ENCODE measurements at places on chromosomes 2 and 18. TPM values are rescaled to one million over a fixed set of nuclear protein-coding genes. Genes with fewer than 3 reads are reported as not detected.

CD8B2 gene
- not detected for total RNA-seq

SPDYA gene
- 0.28 TPM for total RNA-seq

LRP2 gene
- not detected for total RNA-seq

UGT1A8 gene
- total RNA-seq, result 0.37 TPM

SCN1A gene
- not detected for total RNA-seq

ACAA2 gene
- total RNA-seq, result 39.5 TPM

ACADL gene
- total RNA-seq, result 0.28 TPM

EPAS1 gene
- 155 TPM for total RNA-seq

PRKD3 gene
- total RNA-seq, result 22.5 TPM

RBM44 gene
- total RNA-seq, result 0.09 TPM

FAM110C gene
- total RNA-seq, result 12.9 TPM

ORC2 gene
- 9.2 TPM for total RNA-seq

VAMP5 gene
- total RNA-seq, result 1.9 TPM

RAB11FIP5 gene
- 25.2 TPM for total RNA-seq

DUSP2 gene
- total RNA-seq, result 6.5 TPM

ALPP gene
- total RNA-seq, result not detected

SERPINB13 gene
- total RNA-seq, result 44.9 TPM

ANKRD30B gene
- not detected for total RNA-seq

SPEG gene
- 7.5 TPM for total RNA-seq

VWA3B gene
- not detected for total RNA-seq

SERPINB10 gene
- total RNA-seq, result 0.28 TPM

GAD1 gene
- not detected for total RNA-seq

PCARE gene
- total RNA-seq, result not detected

TRIM43 gene
- not detected for total RNA-seq

GALNT13 gene
- total RNA-seq, result not detected

SRBD1 gene
- total RNA-seq, result 10.7 TPM

DCC gene
- not detected for total RNA-seq

GRHL1 gene
- total RNA-seq, result 33.9 TPM

CAD gene
- 51.4 TPM for total RNA-seq

SLC23A3 gene
- 0.28 TPM for total RNA-seq

RALBP1 gene
- total RNA-seq, result 54.2 TPM

GAREM1 gene
- total RNA-seq, result 6.8 TPM

KIF5C gene
- total RNA-seq, result not detected

TTC21B gene
- total RNA-seq, result 9.0 TPM

DSEL gene
- total RNA-seq, result 1.4 TPM

SLC11A1 gene
- total RNA-seq, result not detected

TWIST2 gene
- total RNA-seq, result 14.7 TPM

NPHP1 gene
- 4.1 TPM for total RNA-seq

CCDC85A gene
- total RNA-seq, result not detected

BOLL gene
- total RNA-seq, result not detected

SLC4A3 gene
- total RNA-seq, result 6.5 TPM

ANO7 gene
- total RNA-seq, result 0.79 TPM

TPO gene
- not detected for total RNA-seq

NTSR2 gene
- total RNA-seq, result not detected

C2orf78 gene
- total RNA-seq, result not detected

STK39 gene
- total RNA-seq, result 15.2 TPM

IL1R1 gene
- 2.3 TPM for total RNA-seq

ZBTB7C gene
- 2.6 TPM for total RNA-seq

RNU2-63P gene
- not detected for total RNA-seq
